Fibroblast of lung (primary cell): ENCODE measurements at places on chromosomes 12 and 14. TPM values are rescaled to one million over a fixed set of nuclear protein-coding genes. Genes with fewer than 3 reads are reported as not detected.
A peak's percentile ranks its signal among the peaks of the same experiment; 100 is the strongest.

The MYRFL gene
- under 0.01 TPM in 1 of 2 replicates, not detected in the other for total RNA-seq

- peak; percentile 38 for DNase-seq
These were observed 50.5 kb downstream of the IRF2BPL start for GRCh38 chr14:76977793-76978720.

The MED6 gene
- 26.5 and 26.6 TPM in 2 replicates for total RNA-seq

DNA sequence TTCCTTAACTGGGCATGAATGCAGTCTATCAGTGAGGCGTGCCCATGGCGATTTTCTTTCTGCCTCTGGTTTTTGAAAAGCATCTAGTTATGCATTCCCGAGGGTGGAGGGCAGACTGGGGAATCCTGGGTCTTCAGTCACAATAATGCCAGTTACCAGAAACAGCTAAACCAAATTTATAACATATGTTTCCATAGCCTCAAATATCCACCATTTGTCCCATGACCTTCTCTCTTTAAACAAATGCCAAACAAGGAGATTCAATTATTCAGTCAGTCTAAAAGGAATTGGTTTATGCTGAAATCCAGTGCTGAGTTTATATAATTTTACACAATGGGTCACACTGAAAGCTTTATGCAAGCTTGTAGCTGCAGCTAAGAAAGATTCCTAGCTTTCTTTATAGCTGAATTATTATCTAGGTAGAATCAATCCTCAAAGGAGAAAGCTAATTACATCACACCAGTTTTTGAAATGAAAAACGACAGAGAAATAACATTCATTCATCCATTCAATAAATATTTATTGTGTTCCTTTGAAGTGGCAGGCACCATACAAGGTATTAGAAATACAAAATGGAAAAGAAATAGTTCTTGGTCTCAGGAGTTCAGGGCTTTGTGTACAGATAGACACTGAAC lies 131.3 kb upstream of the RAP1B start:
- DNase-seq: peak; percentile 47

DNA sequence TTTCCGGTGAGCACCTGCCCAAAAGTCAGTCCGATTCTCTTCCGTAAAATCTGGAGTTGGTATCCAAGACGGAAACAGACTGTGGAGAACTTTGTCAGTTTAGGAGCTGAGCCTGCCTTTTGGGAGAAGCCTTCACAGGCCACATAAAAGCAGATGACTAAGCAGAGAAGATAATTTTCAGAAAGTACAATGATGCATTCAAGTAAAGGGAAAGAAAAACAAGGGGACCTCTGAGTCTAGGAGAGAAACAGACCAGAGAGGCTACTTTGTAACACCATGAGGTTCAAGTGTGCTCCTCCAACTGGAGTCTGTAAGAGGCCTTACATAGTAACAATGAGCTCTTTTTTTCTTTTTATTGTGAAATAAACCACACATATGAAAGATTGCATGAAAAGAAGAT lies 21.1 kb downstream of the TMED8 start:
- DNase-seq: no peak

GRCh38 chr14:23364164-23365035 lies 572 bp downstream of the EFS start:
- DNase-seq: peak; percentile 11

The CHFR gene
- total RNA-seq: 21.6 and 28.2 TPM in 2 replicates

The RFLNA gene
- total RNA-seq: 0.26 TPM in 1 of 2 replicates, not detected in the other

GRCh38 chr12:82880442-82880901 lies 193.8 kb downstream of the TMTC2 start:
- peak; percentile 33 for DNase-seq

DNA sequence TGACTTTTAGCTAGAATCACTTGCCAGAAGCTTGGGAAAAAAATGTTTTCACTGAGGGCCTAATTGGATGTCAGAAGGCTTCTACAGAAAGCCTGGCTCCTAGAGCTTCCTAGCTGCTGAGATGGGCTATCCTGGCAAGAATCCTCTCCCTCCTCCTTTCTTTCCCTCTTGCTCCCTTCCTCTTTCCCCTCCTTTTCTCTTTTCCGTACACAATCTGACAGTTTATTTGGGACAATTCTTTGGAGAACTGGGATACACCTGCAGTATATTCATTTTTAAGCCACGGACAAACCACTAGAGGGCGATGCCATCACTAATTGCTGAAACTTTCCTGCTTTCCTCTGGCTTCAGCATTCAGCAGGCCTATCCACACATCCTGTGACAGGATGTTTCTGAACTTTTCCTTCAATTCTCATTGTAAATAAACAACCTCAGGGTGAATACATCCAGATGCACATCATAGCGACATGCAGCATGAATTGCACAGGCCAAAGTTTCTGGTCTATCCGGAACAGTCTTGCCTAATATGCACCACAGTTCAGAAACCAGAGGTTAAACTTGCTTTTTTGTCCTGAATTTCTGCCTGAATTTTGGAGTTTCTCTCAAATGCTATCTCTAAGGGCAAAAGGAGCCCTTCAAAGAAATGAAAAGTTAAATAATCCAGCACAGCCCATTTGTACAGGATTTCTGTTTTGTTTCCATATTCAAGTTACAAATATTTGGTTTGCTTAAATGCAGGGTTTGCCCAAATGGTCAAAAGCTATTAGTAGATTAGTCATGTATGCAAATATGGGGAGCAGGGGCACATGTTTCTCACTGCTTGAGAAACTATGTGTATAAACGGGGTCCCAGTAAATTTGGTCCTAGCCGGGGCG lies 142.8 kb downstream of the PAWR start:
- DNase-seq: peak; percentile 83

- no peak for DNase-seq
These were observed 8.5 kb upstream of the MYL6B start for GRCh38 chr12:56143870-56144269.

DNA sequence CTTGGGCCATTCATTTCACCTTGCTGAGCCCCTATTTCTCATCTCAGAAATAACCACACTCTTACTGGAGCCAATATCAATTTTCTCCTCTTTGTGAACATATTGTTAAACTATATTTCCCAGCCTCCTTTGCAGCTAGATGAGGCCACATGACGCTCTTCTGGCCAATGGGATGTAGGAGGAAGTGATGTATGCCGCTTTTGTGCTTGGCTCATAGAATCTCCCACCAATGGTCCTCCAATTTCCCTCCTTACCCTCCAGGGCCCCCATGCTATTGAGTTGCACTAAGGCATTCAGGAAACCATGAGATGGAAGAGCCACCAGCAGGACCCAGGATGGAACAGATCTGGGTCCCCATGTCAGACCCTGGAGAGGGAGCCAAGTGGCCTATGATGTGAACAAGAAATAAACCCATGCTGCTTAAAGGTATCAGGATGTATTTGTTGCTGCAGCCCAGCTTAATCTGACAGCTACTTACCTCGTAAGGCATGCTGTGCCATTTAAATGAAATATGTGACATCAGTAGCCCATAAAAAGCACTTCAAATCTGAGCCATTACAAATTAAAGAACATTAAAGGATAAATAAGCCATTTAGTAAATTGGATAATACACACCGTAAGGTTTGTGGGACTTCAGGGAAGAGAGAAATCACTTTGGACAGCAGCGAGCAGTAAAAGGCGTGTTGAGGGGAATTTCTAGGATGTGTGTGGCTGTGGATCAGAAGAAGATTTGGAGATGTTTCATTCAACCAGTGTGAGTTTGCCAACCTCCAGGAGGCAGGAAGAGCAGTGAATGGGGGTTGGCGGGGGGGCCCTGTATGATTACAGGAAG lies 24.4 kb upstream of the BDKRB2 start:
- no peak for DNase-seq
